ENCODE measurements at places on chromosomes 4 and X.

GRCh38 chr4:23202712-23203247, 510.0 kb downstream of the GBA3 start:
- DNase-seq, result no peak

DNA sequence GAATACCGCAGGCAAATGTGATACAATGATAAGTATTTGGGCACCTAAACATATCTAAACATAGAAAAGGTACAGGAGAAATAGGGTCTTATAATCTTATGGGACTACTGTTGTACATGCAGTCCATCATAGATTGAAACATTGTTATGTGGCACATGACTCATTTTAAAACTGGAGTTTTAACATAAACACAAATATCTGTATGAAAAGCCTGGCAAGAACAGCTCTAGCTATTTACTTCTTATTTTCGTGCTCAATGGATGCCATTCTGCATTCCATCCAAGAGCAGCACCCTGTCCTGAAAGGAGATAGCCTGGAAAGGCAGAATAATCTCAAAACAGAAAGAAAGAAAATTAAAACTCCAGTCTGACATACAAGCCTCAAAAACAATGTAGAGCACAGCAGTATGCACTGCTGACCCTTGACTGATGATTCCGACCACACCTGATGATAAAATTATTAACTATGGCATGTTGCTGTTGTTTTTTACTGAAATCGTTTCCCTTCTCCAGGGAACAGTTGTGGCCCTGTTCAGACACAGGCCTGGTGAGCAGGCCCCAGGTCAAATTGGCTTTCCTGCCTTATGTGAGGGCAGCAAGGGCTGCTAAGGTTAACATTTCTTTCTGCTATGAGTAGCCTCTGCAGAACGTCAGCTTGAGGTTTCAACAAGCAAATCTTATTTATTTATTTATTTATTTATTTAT, 152.7 kb downstream of the APBB2 start:
- no peak for DNase-seq

DNA sequence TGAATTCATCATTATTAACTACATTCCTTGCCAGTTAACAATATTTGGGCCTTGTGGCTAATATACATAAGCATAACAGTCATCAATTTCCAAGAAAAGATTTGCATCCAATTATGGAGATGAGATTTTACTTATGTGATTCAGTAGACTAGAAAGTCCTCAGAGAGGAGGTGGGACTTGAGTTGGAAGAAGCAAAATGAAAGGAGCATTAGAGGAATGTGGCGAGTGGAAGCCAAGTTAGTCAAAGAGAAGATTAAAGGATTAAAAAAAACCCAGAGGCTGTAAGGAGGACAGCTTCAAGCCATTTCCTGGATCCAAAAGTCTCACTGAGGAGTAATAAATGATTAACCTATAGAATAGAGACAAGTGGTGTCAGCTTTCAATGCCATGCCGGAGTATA, 1099.4 kb upstream of the IGFBP7 start:
- DNase-seq, result no peak

GRCh38 chr4:26764231-26764630, 96.4 kb upstream of the STIM2 start:
- DNase-seq, result no peak

GRCh38 chr4:135545616-135546317, 1344.2 kb upstream of the PABPC4L start:
- DNase-seq, result no peak

- no peak for DNase-seq
Measured at GRCh38 chr4:6271701-6272465, 2.2 kb downstream of the WFS1 start.

GRCh38 chr4:7687796-7688195, 251.9 kb downstream of the AFAP1 start:
- DNase-seq, result no peak

- no peak for DNase-seq
Measured at GRCh38 chr4:37224854-37225253, 19.7 kb upstream of the NWD2 start.

DNA sequence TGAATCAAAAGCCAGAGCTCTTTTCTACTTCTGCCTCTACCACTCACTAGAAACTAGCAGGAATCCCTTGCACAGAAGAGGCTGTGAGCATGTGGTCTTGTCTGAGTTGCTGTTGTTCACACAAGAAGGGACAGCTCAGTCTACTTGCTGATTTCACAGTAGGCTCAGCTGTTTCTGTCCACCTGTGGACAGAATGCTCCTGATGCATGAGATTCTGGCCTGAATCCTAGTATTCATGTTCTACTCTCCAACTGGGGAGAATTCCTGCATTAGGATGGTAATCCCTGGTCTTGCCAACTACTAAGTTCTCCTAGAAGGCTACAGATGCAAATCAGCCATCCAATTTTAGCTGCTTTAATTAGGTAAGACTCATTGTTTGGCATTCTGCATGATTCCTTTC, 112.8 kb downstream of the PPA2 start:
- no peak for DNase-seq
